ENCODE measurements at places on chromosomes 13 and 19.

DNA sequence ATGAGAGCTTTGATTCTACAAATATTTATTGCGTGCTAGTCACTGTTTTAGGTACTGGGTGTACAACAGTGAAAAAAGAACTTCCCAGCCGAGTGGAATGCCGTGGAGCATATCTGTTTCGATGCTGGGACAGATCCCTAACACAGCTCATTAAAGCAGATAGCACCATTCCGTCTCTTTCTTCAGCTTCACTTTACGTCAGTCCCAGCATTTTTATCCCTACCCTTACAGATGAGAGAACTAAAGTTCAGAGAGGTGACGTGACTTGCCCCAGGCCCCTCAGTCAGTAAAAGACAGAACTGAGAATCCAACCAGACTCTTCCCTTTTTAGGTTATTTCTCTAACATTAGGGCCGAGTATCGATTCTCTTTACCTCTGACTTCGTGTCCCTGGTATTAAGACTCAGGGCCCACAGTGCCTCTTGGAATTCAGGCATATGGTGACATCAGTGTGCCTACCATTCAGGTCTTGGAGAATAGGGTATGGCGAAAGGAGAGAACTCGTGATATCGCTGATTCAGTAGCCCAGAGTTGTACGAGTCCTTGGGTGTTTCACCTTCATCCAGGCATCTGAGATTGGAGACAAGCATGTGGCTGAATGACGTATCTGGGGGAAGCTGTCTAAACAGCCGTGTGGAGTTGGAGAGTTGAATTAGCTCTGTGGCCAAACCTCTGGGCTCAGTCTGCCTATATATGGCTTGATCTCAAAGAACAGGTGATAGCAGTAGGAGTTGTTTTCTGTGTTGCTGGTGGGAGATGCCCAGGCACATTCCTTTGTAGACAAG, 27.1 kb downstream of the ACTN4 start:
- no peak for DNase-seq

DNA sequence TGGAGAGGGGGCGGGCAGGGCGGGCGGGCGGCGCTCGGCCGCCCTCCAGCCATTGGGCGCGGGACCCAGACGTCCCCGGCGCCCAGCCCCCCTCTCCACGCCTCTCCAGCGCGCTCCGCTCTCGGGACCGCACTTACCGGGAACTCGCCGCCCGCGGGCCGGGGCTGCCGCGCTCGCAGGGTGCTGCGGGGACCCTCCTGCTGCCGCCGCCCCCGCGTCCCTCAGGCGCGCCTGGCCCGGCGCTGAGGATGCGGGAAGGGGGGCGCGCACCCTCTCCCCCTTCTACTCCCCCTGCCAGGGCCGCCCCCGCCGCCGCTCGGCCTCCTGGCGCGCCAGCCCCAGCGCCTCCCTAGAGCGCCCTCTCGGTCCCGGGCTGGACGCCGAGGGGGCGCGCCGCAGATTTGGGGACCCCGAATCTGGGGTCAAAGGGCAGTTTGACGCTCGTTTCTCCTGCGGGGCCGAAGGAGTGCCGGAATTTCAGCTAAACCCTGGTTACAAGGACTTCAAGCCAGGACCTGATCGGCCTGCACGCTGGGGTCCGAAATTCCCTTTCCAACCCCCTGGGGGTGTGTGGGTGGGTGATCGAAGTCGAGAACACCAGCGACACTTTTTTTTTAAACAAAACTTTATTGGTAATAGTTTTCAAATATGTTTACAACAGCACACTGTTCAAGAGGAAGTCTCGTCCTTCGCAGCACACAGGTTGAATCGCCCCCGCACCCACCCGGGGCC, 696 bp upstream of the SAMD1 start:
- DNase-seq: peak; percentile 80

DNA sequence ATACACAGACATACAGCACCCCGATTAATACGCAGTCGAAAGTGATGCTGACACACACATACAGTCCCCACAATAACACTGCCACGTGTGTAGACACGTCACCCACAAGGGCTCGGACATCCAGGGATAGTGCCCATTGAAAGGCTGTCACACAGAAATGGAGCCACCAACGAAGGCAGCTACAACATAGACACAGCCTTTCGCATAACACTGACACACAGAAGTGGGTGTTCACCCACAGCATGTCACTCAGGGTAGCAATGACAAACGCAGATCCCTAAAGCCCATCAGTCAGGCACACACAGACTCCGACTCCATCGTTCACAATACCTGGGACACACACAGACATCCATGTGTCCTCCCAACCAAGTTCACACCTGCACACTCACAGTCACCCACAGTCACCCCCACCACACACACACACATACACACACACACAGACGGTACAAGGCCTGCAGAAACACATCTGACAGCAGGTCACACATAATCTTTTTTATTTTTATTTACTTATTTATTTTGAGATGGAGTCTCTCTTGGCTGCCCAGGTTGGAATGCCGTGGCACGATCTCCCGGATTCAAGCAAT, 10.4 kb upstream of the NANOS3 start:
- no peak for DNase-seq

- DNase-seq: no peak
These were observed 123.9 kb downstream of the SHISA2 start for GRCh38 chr13:25927932-25928331.

- DNase-seq: peak; percentile 71
These were observed 575.8 kb downstream of the DACH1 start for GRCh38 chr13:71290963-71291841.

DNA sequence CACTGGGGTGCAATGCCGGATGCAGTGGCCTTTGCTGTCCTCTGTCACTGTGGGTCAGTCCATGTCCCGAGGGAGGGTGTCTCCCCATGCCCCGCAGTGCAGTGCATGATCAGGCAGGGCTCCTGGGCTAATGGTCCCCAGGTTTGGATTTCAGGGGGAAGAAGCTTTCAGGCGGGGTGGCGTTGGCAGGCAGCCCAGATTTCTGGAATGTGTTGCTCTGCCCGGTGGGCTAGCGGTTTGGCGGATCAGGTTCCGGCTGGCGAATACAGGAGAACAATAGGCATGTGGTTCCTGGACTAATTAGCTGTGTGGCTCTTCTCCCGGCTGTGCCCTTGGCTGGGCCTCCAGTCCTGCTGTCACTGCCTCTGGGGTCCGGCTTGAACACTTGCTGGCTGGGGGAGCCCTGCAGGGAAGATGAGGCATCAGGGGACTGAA, 141.3 kb downstream of the FGF9 start:
- no peak for DNase-seq

- no peak for DNase-seq
These were observed 30.7 kb upstream of the LPAR6 start for GRCh38 chr13:48443442-48444208.

DNA sequence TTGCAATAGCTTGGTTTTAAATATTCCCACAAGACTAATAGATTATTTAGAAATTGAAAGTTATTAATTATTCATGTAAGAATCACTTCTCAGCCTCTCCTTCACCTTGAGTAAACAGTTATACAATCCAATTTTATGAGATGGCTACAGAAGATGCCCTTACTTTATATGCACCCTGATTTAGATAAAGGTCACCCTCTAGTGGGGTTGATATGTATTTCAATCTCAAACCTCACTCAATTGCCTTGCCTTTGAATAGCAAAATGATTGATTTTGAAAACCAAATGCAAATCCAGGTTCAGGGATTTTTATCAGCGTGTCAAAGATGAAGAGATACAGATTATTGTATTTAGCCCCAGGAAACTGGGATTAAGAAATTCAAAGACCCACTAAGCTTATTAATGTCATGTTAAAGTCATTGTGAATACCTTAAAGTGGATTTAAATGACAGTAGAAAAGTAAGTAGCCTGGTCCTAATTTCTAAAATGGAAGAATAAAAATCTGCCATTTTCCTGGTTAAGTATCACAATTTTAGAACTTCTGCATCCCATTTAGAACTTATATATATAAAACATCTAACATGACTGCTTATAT, 305.1 kb downstream of the ITGBL1 start:
- no peak for DNase-seq

DNA sequence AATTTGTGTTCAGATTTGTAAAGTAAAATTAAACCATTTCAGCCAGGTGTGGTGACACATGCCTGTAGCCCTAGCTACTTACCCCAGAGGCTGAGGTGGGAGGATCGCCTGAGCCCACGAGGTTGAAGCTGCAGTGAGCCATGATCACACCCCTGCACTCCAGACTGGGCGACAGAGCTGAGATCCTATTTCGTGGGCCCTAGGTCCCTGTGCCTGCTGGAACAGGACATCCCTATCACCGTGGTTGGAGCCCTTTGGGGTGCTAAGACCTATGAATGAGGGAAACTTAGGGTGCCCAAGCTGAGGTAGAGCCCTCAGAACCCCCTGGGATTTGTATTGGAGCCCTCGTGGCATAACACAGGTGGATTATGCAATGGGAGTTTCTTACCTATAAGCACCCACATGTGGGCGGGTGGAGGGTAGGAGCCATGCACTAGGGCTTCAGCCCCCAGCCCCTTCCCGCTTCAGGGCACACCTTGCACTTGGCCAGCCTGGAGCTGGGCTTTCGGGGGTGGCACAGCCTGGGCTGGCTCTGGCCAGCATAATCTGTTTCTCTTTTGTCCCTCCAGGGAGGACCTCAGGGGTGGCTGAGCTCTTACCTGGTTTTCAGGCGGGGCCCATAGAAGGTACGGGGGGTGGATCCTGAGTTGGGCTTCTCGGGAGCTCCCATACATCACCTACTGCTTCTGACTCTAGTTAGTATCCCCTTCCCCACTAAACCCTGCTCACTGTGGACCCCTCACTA, 7.2 kb upstream of the USF2 start:
- no peak for DNase-seq

DNA sequence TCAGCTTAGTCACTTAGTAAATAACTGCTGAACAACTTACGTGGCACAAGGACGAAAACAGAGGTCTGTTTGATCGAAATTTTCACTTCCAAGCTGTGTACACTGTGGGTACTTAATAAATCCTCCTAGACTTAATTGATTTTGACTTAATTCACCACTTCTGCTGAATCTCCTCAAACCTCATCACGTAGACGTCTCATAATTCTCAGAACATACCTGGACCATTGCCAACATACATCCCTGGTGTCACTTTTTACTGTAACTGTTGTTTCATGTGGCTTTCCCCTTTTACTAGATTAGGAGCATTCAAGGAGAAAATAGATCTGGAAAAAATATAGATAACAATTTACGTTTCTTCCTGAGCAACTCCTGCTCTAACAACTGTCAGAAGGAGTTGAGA, 105.0 kb downstream of the MBNL2 start:
- no peak for DNase-seq

DNA sequence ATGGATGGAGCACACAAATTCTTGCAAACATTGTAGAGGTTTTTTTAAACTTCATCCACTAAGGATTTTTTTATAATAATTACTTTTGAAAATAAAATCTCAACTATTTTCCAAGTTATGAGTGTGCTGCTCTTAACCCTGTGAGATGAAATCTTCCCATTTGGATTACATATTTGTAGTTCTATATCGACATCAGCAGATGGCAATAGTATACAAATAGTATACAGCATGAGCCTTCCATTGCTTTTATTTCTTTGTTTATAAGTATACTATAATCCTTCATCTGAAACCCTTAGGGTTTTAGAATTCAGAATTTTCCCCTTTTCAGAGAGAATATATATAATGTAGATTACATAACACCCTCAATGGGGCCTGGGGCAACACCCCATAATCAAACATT, 70.5 kb downstream of the GJA3 start:
- no peak for DNase-seq

GRCh38 chr19:30360376-30361106, 11.6 kb upstream of the ZNF536 start:
- DNase-seq: no peak

DNA sequence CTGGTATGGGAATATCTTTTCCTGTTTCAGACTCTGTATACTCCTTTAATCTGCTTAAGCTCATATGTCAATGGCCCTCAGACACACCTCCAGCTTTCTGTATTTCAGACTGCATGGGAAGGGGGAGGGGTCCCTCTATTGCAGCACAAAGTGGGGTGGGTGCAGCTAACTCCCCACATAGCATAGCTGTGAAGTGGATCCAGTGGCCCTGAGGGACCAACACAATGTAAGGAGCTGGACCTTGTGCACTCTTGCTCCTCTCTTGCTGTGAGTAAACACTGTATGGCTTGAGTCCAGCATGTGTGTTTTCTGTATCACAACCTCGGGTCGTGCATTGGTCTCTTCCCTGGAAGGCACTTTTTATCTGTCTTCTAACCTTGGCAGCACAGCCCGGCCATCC, 669.9 kb downstream of the PCDH9 start:
- DNase-seq: no peak

GRCh38 chr19:6531956-6532243, 1.1 kb downstream of the TNFSF9 start:
- DNase-seq: no peak

DNA sequence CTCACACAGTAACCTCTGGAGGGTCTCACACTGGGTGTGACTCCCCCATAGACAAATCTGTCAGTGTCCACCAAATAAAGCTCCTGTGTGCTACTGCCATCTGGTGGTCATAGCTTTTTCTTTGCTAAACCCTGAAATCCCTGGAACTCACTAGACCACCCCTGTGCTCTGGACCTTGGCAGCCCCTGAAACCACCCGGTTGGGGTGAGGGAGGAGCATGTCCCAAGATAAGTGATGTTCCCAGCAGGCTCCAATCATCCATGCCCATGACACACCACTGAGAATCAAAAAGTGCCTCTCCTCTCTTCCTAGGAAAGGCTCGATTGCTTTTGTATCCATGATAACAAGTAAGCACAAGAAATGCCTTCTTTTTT, 6.5 kb upstream of the HSD17B14 start:
- DNase-seq: peak; percentile 60

DNA sequence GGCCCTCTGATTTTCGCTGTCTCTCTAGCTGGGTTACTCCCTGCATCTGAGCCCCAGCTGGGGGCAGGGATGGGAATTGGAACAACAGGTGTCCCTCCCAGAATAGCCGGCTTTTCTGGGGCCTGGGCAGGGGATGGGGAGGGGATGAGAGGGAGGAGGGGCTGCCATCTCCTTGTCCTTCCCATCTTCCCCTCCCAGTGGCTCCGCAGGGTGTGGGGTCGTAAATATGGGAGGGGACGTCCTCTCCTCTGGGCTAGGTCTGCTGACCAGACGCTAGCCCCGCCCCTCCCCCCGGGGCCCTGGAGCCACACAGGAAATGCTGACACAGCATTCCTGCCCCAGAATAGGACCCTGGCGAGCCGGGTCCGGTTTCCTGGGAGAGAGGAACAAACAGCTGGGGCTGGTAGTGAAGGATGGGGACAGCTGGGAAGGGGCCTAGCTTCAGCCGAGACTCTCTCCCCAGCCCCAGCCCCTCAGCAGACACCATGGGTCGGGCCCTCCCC, 1.1 kb downstream of the RYR1 start:
- DNase-seq: no peak

DNA sequence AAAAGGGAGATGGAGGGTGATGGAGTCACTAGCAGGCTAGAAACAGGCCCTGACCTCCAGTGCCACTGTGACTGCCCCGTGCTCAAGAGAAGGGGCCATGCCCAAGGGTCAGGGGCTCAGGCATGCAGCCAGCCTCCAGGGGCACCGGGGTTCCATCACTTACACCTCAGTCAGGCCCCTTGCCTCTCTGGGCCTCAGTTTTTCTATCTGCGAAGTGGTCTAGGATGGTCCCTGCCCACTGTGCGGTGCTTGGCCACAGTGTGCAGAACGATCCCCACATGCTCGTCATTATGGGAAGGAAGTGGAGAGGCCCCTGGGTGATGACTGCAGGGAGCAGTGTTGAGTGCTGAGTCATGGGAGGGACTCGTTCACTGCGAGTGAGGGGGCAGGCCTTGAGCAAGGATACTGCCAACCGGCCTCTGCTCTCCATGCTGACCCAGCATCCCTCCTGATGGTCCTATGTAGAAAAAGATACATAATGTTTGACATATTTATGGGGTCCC, 23.1 kb downstream of the TMED1 start:
- no peak for DNase-seq
